ENCODE measurements at places on chromosomes 6 and 20.

DNA sequence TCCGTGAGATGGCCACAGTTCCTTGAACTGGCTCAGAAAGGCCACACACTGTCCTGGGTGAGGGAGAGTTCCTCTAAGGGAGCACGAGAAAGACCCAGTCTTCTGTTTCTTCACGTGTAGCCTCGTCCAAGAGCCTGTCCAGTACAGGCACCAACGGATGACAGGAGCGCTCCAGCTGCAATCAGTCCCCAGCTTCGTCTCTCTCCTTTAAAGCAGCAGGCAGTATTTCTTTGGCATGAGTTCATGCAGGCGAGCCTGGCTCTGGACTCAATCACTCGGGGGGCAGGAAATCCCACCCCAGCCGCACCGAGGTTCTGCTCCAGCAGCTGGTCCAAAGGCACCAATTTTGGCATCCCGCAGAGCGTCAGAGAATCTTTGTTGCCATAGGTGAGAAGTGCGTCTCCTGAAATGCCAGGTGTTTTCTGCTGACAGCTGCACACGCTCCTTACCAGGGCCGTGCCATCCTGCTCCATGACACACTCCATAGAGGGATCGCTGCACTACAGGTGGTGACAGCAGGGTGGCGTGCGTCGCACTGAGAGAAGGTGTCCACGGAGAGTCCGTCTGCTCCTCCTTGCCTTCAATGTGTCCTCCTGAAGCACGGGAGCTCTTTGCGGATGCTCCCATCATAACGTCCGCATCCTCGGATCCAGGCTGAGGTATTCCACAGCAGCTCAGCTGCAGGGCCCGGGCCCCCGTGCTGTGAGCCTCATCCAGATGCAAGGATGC is 59.6 kb upstream of the AFDN start:
- DNase-seq, result no peak

DNA sequence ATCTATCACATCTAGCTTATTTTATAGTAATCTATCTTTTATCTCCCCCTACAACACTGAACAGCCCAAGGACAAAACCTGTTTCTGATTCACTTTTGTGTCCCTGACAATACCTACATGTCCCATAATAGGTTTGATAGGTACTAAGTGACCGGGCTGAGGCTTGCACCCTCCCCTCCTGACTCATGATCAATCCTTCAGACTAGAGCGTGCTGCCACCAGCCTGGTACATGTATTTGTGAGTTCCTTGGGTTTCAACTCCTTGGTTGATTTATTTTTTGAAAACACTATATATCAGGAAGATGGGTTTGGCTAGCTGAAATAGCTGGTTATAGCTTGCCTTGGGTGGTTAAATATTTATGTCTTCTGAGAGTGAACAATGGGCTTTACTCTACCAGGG is 41.6 kb upstream of the RAB23 start:
- DNase-seq, result no peak

DNA sequence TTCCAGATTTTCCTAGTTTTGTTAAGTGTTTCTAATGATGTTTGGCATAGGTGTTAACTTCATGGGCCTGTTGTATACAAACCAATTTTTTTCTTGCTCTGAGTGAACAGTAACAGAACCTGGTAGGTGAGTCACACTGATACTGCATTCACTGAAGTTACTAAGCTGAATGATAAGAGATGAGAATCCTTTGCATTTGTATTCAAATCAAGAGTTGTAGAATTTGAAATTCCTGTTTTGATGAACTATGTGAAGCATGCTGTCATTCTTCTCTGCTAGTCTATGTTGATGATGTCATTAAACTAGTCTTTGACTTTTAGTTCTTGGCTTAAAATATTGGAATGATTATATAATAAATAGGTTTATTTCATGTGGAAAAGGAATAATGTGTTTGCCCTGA is 37.9 kb downstream of the PTPRA start:
- peak; percentile 37 for DNase-seq

DNA sequence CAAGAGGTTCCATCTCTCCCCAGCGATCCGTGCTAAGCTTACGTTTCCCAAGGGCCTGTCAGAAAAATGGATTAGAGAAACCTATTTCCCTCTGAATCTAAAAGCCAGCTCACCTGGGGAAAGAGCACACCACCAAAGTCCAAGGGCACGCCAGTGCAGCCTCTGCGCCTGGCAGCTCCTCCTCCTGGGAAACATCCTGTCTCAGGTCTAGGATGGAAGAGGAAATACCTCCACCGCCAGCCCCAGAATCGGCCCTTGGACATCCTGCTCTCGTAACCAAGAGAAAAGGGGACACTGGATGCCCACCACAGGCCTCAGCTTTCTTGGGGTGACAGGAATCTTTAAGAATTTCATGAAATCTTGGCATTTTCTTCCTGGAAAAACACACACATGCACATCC is 18.7 kb downstream of the RAMACL start:
- DNase-seq, result no peak

DNA sequence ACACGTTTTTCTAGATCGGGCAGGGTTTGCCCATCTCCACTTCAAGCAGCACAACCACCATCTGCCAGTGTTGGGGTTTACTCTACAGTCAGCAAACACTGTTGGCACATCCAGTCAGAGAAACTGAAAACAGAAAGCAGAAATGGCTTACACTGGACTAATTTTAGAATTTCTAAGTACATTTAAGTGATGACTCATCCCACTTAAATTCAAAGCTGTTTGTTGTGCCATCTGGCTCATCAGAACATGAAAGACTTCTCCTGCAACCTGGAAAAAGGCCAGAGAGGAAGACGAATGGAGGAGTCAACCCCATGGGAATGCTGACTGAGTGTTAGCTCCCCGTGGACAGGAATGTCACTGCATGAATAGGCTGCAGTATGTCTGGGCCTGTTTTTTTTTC is 21.8 kb downstream of the FAM209B start:
- peak; percentile 98 for DNase-seq

DNA sequence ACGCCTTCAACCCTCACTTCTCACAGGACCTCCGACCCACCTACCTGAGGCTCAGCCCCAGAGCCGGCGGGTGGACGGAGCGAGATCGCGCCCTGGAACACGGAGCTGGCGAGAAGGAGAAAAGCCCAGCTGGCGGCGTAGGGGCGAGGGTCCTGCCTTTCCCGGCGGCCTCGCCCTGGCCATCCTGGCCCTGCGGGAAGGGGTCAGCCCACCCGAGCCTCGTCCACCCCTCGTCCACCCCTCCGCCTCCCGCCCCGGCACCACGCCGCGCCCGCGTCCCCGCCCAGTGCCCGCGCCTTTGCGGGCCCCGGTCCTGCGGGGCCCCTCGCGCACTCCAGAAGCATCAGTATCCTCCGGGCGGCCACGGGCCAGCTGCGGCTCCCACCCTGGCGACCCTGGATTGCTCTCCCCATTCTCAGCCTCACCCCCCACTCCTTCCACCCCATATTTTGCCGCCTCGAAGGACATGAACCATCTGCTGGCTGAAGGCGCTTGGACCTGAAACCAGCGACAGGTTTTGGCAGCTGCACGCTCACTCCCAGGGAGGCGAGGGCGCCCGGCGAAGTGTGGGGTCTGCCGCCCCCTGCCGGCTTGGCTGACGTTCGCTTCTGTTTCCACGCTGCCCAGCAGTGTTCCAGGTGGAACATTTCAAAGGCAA is 65.1 kb downstream of the PLG start:
- peak; percentile 33 for DNase-seq

- DNase-seq, result peak; percentile 88
Observed at GRCh38 chr6:74320074-74320473, 624.1 kb downstream of the CD109 start.

Measured in renal cortical epithelial cell (primary cell).